Kidney glomerular epithelial cell (primary cell): ENCODE measurements at places on chromosomes 12 and 14.
A peak's percentile ranks its signal among the peaks of the same experiment; 100 is the strongest.

DNA sequence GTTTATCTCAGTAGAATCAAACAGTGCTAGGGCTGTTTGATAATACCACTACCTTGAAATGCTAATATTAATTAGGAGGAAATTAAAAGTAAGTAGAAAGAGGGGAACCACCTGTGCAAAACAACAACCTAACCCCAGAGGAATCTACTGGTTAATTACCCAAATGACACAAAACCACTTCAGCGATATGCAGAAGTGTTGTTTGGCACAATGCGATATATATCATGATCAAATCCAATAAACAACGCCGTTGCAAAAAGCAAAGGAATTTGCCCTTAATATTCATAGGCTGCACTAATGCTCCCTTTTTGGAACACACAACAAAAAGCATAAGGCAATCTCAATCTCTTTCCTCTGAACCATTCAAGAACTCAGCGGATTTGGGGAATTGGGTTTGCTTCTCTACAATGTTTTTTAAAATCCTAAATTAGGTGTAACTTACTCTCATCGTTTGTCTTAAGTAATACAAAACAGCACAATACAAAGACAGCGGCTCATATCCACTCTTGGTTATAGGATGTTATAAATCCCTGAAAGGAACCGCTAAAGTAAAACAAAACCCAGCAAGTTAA is 1.5 kb downstream of the MAP4K5 start:
- DNase-seq = no peak

- DNase-seq = no peak
Observed at GRCh38 chr12:108832208-108832607, 25.2 kb downstream of the SSH1 start.

DNA sequence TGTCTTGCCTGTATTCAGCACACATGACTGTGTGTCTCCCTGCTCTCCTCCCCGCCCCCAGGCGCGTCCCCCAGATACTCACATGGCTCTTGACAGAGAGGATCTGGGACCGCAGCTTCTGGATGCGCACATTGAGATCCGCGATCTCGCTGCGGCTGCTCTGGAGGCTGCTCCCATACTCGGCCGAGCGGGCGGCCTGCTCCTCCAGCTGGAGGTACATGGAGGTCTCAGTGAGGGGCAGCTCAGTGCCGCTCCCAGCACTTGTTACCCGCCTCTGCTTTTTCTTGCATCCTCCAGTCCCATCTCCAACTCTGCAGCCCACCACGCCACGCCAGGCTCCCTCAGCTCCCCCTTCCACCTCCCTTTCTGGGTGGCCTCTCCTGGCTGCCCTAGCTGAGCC is 18.9 kb downstream of the KRT80 start:
- no peak for DNase-seq

DNA sequence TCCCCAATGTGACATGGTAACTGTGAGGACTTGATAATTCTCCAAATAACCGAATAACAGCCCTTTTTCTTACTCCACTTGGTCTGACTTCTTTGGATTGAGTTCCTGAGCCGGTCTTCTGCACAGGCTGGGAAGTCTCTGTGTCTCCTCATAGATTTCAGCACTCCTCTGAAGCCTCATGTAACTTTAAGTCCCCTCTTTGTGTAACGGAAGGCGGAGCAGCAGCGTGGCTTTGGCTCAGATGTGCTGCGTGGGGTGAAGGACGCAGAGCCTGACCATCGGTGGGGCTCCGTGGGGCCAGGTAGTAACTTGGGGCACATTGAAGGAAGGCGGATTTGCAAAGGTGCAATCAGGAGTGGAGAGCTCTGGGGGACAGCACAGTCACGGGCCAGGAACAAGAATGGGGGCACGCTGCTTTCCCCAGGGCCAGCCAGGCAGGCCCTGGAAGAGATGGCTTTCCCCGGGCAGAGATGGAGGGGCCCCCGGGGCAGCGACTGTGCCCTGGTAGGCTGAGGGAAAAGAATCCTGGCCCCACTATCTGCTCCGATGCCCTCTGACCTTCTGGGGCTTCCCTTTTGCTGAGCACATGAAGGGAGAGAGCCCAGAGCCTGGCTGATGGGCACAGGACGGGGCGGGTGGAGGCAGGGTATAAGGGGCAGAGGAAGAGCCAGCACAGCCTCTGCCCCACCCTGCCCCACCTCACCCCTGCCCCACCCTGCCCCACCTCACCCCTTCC is 56.9 kb downstream of the ADGRD1 start:
- DNase-seq = no peak

GRCh38 chr14:81070511-81070910 is 115.1 kb downstream of the TSHR start:
- no peak for DNase-seq

DNA sequence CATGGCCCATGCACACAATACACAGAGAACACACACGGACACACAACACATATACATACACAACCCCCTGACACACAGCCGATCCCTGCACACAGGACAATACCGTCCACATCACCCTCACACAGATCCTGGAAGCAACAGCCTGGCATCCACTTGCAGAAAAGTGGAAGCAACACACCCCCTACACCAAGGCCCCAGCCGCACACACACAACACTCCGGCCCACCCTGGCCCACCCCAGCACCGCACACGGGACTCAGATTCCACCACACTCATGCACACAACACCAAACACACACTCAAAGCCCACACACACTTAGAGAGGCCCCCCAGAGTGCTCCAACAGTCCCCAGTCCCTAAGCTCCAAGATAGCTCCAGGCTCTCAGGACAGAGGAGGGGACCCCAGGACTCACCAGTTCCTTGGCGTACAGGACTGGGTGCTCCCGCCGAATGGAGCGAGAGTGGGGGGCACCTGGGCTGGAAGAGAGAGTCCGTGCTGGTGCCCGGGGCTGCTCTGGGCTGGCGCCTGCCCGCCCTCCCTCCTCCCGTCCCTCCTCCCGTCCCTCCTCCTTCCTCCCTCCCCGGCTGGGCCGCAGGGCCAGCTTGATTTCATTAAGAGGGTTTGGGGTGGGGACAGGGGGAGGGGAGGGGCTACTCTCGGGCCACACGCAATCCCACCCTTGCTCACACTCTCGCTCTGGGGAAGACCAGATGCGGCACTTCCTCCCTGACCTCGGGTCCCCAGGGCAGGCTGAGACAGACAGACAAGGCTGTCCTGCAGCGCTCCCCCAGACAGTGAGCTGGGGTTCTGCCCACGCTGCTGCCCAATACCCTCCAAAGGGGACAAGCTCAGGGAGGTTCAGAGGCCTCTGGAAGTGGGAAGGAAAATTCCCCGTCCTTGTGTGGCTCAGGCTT is at the start of gene TMEM119:
TMEM119 (minus strand) TSS at position 526 of the 913 bp plus-strand sequence. CDS start 5,701 bp downstream, outside the sequence.
- DNase-seq = no peak

DNA sequence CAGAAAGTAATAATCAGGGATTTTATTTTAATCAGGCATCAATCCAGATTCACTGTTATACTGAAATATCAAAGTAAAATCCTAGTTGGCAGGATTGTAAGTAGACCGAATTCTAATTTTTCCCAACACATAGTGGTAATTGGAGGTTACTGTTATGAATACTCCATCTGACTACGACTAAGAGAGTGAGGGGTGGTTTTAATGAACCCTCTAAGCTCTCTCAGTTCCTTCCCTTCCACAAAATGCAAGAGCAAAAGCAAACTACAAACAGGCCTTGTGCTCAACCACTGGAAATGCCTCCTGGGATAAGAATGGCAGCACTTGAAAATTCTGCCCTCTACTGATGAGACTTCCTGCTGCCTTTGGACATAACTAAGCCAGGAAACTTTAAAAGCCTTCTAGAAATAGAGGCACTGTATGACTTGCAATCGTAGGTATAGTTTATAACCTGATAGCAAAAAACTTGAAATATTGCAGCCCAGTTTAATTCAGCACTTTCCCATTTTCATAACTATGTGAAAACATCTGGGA is 184.8 kb downstream of the SLC16A7 start:
- DNase-seq = peak; percentile 12

- peak; percentile 52 for DNase-seq
Observed at GRCh38 chr12:130013771-130014484, 110.1 kb upstream of the TMEM132D start.

DNA sequence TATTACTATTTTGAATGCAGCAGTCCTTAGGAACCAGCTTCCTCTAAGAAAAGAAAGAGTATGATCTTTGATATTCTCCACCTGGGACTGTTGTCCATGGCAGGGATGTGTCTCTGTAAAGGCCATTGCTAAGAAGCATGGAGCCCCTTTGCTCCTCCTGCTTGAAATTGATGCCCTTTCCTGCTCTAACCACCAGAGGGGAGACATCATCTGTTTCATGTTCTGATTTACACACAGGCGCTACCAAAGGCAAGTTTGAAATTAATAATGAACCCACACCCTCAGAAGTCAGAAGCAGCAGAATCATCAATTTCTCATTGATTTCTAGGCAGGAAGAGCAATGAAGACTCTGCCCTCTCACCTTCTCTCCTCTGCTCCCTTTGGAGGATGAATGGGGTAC is 253.8 kb downstream of the RMST start:
- DNase-seq = peak; percentile 3

DNA sequence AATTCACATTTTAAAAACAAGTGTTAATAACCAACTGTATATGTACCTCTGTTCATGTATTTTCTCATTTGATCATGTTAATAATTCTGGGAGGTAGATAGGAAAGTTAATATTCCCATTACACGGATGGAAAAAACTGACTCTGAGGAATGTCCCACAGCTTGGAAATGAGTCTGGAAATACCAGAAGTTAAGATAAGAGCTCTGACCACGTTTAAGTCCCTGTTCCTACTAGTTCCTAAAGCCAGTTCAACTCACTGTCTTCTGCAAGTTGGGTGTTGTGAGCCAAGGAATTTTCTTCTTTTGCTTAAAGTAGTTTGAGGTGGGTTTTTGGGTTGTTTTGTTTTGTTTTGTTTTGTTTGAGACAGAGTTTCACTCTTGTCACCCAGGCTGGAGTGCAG is 104.5 kb downstream of the TMEM30B start:
- DNase-seq = no peak

DNA sequence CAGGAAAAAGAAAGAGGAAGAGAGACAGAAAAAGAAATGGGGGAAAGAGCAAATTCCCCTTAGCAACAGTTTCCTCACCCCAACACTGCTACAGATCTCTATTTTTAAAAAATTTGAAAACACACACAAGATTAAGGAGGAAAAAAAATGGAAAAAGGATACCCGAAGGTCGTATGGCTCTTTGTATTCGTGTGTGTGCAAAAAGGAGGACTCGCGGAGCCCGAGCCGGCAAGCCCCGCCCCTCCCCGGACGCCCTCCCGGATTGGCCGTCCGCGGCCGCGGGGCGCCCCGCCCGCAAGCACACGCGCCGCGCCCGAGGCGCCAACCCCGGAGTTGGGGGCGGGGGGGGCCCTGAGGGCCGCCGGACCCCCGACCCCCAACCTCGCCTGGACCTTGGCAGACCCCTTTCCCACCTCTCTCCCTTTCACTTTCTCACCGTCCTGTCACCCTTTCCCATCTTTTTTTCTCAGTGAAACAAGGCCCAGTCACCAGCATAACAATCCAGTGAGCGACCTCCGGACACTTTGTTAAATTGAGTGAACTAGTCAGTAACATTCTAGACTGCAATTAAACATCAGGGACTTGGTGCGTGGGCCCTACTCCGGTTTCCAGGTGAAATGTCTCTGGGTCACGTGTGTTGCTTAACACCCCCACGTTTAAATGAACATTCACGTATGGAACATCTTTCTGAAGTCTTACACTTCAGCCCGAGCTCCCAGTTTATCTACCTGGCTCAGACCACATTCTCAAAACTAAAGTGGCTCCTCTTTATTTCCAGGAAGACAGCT is at the start of gene C14orf93:
C14orf93 (minus strand) TSS at position 205 of the 788 bp plus-strand sequence. CDS start 11,120 bp downstream, outside the sequence.
- DNase-seq = peak; percentile 35

DNA sequence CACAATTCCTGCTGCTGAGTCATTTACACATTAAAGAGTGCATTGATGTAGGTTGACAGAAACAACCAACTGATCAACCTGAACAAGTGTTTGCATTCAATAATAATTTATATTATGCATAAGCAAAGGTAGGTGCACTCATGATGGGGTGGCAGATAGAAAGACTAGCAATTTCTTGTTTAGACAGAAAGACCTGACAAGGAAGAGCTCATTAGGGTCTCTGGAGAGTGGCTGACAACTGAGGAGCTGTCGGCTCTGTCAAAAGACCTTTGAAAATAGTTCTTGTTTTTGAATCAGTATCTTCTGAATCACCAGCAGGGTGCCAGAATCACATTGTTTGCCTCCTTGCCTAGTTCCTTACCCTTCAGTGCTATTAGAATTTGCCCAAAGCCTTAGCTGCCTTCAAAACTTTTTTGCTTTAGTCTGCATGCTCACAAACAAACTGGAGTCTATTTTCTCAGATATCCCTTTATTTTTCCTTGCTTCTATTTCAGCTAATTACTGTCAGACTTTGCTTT is 234.7 kb downstream of the BTG1 start:
- no peak for DNase-seq

DNA sequence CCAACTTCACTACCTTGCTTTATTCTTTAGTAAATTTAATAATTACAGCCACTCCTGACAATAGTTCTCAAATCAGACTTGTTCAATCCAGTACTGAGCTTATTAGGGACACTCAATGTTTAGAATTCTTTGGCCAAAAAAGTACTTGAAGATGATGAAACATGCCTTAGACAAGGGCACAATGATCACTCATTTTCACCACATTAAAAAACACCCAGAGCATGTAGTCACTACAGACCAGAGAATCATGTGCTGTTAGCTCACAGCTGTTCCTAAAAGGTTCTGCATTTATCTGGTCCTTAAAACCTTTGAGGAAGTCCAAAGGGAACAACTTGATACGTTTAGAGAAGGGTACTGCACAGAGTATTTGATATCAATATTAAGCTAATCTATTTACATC is 98.7 kb downstream of the INSM2 start:
- DNase-seq = no peak

GRCh38 chr14:32254952-32255679 is 52.0 kb upstream of the RNU6-8 start:
- DNase-seq = peak; percentile 59

- DNase-seq = no peak
Observed at GRCh38 chr12:132333273-132333672, 3.9 kb upstream of the GALNT9 start.

GRCh38 chr12:50186681-50187080 is 19.5 kb upstream of the CERS5 start:
- no peak for DNase-seq

DNA sequence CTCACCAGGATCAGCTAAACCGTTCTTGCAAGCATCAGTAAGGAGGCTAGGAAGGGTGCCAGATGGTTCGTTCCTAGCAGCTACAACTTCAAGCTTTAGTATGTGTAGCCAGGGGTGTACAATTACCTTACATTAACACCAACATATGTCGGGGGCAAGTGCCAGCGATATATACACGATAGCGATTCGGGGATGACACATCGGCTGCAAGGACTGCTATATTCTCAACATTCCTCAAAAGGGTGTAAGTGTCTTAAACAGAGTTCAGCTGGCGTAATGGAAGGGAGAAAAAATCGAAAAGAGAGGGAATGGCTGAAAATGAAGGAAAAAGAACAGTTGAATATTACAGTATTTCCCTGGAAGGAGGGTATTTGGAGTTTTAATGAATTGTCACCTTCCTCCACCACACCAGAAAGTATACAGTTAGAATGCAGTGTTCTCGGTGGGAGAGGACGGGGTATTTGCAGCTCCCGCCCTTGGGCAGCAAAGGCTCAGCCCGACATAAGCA is 545 bp downstream of the LIMA1 start:
- DNase-seq = no peak

- DNase-seq = no peak
Observed at GRCh38 chr14:95068080-95068479, 89.2 kb downstream of the DICER1 start.
